Memory B cell (primary cell): ENCODE measurements at places on chromosomes 2 and 18.

DNA sequence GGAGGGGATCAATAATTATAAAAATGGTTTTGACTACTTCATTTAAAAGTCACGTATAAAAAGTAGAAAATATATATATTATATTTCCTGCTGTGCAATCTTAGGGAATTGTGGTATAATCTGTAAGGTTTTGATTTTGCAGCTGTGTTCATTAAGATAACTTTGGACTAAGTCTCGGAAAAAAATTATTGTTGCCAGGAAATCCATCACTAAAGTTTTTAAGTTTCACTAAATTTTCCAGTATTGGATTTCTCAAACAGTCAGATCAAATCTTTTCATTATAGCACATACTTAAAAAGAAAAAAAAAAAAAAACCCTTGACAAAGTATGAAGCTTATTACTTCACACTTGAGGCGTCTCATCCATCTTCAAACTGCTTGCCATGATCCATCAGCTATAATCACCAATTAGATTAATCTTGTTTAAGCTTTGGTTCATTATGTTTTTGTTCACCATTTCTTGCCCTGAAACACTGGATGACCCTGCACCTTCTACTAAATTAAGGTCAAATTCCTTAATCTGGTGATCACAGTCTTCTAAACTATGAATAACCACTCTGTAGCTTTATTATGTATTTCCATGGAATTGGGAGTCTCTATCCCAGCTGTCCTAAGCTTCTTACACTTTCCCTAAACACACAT, 326.6 kb upstream of the COL3A1 start:
- no peak for DNase-seq

GRCh38 chr2:25255745-25256487, 85.8 kb downstream of the DNMT3A start:
- no peak for DNase-seq

DNA sequence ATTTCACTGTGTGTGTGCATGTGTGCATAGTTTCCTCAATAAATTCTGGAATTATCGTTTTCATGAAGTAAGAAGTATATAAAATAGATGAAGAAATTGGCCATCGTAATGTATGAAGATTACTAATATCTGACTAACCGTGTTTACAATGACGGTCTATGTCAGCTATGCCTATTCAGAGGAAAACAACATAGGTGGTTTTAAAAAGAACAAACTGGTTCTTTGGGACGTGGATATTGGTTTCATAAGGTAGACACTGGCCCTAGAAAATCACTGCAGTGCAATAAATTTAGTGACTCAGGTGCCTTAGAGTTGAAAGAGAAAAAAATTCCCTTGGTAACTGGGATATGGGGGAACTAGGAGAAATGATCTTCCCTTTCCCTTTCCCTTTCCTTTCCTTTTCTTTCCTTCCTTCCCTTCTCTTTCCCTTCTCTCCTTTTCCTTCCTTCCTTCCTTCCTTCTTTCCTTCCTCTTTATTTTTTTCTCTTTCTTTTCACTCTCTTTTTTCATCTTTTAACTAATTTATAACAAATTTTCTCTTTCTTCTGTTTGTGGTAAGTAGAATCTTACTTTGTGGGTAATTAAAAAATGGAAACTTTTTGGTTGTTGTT, 36.4 kb downstream of the MAP2 start:
- DNase-seq, result no peak

DNA sequence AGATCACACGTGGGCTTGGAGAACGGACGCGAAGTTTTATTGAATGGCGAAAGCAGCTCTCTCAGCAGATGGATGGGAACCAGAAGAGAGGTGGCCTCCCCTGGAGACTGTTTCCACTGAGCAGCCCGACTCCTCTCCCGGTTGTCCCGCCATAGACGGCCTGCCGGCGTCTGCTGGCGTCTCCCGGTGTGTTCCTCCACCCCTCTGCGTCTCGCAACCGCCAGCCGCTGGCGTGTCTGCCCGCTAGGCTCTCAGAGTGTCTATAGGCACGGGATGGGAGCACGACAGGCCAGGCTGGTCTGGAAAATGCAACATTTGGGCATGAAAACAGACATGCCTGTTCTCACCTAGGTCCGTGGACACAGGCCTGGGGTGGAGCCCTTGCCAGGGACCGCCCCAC, 366.7 kb upstream of the SOX11 start:
- DNase-seq, result no peak

DNA sequence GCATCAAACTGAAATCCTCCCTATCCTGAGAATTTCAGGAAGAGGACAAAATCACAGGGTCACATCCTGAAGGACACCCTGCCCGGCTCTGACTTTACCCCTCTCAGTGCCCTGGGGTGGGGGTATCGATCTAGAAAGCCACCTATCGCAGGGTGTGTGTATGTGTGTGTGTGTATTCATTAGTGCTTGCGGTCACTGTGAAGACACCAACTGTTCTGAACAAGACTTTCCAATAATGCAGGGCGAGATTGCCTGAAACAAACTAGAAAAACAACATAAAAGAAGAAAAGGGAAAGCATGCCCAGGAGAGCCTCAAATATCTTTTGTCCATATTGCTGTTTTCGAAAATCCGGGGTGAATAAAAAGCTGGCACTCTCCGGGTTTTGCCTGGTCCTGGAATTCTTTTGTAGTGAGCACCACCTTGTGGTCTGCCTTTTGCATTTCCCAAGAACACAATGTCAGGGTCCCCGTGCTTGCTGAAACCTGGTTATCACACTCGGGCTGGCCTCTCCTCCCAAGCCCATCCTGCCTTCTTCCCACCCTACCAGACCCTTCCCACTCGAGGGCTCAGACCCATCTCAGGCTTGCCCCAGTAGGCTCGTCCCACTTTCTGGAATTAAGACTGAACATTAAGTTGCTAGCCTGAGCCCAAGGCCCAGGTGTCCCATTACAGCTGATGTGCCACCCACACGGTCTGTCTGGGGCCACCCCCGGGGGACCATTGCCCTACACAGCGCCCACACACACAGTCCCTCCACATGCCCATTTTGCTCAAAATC, 25.0 kb upstream of the COPS8 start:
- DNase-seq, result no peak

GRCh38 chr2:20526160-20526559, 79.3 kb downstream of the RHOB start:
- no peak for DNase-seq

GRCh38 chr2:68274022-68274421, 21.7 kb upstream of the PPP3R1 start:
- no peak for DNase-seq

DNA sequence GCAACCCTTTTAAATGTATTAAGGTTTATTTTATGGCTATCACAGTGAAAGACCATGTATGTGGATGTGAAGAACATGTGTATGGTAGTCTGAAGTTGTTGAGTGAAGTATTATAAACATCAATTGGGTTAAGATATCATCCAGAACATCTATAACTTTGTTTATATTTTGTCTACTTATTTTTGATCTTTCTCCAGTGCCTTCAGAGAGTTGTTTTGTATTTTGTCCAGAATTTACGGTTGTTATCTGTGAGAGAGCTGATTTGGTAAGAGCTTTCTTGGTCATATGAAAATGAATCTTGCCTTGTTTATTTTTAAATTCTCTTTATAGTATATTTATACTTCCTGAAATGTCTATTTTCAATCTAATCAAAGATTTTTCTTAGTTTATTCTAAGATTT, 573.7 kb upstream of the POU3F3 start:
- DNase-seq, result no peak

- no peak for DNase-seq
Measured at GRCh38 chr2:50355891-50356290, 676.0 kb downstream of the NRXN1 start.

GRCh38 chr2:71643674-71644357, 190.5 kb downstream of the DYSF start:
- no peak for DNase-seq

DNA sequence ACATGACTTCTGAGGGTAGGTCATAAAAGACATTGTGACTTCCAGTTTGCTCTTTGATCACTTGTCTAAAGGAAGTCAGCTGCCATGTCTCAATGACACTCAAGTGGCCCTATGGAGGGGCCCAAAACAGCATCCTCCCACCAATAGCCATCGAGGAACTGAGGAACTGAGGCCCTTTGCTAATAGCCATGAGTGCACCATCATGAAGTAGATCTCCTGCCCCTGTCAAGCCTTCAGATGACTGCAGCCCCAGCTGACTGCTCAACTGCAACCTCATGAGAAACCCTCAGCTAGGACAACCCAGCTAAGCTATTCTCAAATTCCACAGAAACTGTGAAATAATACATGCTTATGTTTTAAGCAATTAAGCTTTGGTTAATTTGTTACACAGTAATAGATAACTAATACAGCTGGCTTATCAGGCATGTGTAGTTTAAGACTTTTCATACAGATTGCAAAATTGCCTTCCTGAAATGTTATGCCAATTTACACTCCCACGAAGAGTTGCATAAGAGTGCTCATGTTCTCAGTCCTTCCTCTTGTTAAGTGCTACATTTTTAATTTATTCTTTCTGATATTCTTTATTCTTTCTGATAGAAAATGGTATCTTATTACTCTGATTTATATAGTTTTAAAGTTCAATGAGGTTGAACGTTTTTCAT, 105.6 kb upstream of the NDUFV2 start:
- no peak for DNase-seq

DNA sequence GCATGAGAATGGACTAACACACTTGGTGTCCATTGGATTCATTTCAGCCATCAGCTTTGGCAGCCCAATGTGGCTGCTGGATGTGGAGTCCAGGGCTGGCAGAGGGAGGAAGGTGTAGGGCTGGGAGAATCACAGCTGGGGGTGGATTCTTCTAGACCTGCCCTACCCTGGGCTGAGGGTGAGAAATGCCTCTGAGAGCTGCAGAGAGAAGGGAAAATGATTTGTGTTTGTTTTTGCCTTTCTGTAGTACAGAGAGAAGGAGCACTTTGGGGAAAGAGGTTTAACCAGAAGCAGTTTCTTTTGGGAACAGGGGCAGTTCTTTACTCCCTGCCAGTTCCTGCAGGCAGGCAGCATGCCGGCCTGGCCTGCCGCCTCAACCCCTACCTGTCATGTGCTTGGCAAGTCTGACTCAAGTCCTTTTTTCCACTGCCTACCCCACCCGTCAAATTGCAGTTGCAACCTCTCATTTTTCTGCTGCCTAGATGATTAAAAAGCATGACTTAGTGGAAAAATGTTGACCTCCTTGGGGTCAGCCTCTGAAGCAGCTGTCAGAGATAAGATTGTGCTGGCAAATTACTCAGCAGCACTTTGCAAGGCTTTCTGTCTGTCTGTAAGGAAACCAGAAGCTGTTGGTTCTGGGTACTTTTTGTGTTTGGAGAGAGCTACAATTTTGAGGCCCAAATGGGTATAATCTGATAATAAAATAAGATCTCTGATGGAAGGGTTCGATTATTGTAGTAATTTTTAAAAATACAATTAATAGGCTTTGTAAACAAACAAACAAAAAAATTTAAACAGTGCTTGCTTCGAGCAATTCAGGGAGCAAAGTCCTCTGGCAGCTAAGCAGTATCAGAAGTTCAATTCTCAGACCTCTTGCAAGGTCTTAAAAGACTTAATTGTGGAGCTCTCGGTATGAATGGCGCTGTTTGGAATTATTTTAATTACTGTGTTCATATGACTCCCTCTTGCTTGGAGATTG, 21.7 kb downstream of the LBH start:
- no peak for DNase-seq

GRCh38 chr2:191942090-191942738, 95.3 kb upstream of the CAVIN2 start:
- no peak for DNase-seq

DNA sequence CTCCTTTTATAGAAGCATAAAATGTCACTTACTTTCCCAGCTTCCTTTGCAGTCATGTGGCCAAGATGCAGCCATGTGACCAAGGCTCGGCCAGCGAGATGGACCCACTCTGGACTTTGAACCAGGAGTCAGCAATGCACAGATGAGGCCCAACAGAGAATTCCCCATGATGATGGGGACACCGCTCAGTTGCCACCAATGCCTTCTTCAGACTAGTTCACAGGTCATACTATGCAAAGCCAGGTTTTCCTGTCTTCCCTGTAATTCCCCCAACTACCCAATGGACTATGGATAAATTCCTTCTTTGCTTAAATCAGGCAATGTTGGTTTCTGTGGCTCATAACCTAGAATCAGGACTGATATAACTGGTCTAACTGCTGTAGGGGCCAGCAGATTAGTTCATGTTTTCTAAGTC, 22.5 kb upstream of the REL start:
- DNase-seq, result no peak

- DNase-seq, result no peak
Measured at GRCh38 chr2:139165601-139166000, 385.4 kb upstream of the NXPH2 start.

DNA sequence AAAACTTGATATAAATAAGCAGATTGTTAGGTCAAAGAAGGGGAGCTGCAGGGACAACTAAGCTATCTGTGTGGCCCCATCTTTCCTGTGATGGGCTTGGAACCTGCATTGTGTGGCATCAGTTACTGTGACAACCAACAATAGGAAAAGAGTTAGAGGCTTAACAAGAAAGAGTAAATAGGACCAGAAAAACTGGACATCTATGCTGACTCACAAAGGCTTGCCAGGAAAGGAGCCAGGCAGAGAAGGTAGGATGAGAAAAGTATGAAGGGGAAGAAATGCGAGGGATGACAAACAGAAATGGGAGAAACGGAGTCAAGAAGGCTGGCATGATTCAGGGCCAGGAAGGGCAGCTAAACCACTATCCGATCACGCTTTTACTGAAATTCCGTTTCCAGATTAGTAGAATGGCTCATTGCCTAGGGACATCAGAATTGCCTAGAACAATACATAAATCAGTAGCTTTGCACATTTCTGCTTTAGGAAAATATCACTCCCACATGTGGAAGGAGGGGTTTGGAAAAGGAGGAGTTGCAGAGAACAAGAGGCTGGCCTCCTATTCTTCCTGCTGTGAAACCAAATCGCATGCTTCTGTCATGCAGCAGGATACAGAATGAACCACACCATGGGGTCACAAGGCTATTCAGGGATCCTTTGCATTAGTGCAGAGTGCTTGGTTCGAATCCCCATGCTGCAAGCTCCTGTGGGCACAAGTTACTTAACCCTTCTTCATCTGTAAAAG, 7.3 kb downstream of the PLA2R1 start:
- no peak for DNase-seq

- DNase-seq, result no peak
Measured at GRCh38 chr2:38215993-38216392, 140.0 kb upstream of the CYP1B1 start.

GRCh38 chr18:12239431-12239830, 14.7 kb upstream of the CIDEA start:
- DNase-seq, result no peak

DNA sequence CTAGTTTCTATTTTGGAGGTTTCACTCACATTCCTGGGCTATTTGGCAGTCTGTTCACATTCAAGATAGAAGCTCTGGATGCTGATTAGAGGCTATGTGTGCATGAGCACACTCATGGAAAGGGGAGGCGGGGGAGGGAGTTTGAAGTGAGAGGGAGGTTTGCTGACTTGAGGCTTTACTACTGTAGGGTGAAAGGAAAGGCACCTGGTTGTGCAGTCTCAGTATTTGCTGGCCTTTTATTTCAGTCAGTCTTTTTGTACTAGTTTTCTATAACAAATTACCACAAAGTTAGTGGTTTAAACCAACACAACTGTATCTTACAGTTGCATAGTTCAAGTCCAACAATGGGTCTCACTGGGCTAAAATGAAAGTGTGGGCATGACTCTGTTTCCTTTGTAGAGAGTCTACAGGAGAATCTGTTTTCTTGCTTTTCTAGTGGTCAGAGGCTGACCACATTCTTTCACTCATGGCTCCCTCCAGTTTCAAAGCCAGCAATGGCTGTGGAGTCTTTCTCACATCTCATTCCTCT, 47.7 kb upstream of the NR4A2 start:
- DNase-seq, result no peak

GRCh38 chr18:67290421-67290820, 226.1 kb downstream of the DSEL start:
- DNase-seq, result no peak

- no peak for DNase-seq
Measured at GRCh38 chr2:29580223-29580622, 341.2 kb downstream of the ALK start.

GRCh38 chr2:14324308-14324707, 308.2 kb upstream of the LRATD1 start:
- no peak for DNase-seq
